ENCODE measurements at places on chromosomes 3 and 15. TPM values are rescaled to one million over a fixed set of nuclear protein-coding genes. Genes with fewer than 3 reads are reported as not detected.

Gene MED12L
- 1.8 TPM for total RNA-seq

Gene ARGFX
- total RNA-seq = not detected

DNA sequence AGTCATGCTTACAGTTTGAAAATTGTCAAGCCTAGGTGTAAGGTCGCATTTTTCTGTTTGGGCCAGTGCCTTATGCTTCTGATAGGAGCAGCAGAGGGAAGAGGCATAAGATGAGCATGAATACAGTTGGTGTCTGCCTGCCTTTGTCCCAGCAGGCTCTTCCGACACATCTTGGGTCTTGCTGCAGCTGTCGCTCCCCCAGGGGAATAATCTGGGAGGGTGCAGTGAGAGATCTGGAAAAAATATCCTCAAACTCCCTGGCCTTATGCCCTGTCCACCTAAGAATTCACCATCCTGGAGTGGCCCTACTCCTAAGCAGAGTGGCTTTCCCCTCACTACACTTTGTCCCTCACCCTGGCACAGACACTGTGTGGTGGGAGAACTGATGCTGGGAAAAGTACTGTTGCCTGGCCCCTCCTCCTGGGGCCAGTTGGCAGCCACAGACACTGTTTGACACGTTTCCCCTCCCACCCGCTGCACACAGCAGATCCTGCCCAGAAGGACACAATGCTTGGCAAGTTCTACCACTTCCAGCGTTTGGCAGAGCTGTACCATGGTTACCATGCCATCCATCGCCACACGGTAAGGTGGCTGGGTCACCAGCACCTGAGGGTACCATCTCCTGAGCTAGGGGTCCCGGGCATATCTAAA is 21.1 kb upstream of the RHO start:
- no peak for DNase-seq

DNA sequence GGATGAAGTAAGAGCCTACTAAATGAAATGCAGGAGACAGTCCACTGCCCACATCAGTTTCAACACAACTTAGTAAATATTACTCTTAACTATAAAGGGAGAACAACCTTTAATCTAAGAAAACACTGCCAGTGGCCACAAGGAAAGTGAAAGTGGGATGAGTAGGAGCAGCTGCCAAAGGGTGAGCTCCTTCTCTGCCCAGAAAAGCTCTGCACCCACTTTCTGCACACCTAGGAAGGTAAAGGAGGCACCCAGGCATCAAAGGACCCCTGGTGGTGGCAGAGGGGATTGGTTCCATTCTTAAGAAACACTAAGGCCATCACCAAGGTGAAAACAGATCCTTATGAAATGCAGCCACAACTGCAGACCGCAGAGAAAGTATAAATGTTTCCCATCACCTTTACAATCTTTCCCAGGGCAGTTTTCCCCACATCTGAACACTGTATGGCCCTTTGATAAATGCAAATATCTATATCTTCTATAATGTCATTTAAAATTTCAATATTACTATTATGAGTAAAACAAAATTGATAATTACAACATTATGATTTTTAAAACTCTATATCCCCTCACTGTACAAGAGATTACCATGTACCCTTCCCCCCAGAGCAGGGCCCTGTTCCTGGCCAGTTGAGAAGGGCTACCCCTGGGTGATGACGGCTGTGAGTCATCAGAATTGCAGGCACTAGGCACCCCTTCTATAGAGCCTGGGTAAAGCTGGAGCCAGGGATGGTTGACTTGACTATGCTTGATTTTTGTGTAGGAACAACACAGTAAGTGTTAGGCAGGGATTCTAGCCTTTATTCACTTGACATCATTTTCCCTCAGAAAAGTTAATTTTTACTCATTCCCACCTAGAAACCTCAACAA is 92.0 kb downstream of the SNRK start:
- peak; percentile 27 for DNase-seq

GRCh38 chr3:106204160-106204868 is 335.5 kb upstream of the CBLB start:
- no peak for DNase-seq
